ENCODE measurements at places on chromosomes 4 and X.

- no peak for DNase-seq
These were observed 6.8 kb downstream of the ZFP42 start for GRCh38 chr4:188002323-188002722.

DNA sequence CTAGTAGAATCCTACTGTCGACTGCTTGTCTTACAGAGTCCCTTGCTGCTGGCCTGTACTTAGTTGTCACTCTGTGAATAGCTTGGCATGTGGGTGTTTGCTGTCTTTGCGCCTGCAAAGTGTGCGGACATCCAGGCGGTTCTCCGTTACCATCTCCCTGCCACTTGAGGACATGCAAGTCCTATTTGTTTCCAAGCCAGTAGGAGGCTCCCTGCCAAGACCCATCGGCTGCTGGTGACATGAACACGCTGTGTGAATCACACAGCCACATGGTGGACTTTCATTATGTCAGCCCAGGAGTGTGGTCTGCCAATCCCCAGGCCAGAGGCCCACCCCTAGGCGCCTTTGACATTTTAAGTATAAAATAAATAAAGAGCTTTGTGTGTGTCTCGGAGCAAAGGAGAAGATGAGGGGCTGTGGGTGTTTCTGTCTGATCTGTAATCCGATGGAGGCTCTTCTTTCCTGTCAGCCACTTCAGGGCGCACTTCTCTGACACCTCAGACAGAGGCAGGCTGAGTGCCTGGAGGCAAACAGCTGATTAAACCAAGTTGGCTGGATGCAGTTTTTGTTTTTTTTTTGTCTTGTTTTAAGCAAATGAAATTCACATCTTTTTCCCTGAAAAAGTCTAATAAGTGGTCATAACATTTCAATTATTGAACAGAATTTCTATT is 51.5 kb downstream of the ALPK1 start:
- DNase-seq = no peak

DNA sequence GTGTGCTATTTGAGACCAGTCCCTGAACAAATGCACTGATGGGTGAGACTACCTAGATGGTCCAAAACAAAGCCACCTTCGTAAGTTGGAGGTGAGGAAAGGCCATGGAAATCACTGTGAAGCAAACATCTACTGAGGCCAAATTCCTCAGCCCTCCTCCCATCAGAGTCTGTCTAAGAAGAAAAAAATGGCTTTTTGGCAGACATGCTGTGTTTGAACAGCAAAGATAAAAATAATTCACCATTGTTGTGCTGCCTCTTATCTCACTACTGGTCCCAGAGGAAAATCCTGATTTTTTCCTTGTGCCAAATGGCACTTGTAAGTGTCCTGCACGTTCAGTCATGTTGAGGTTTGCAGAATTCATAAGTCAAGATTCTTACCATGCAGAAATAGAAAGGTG is 7.9 kb downstream of the MAGEB18 start:
- DNase-seq = no peak

- DNase-seq = no peak
These were observed 28.0 kb upstream of the AP1AR start for GRCh38 chr4:112203593-112203992.

DNA sequence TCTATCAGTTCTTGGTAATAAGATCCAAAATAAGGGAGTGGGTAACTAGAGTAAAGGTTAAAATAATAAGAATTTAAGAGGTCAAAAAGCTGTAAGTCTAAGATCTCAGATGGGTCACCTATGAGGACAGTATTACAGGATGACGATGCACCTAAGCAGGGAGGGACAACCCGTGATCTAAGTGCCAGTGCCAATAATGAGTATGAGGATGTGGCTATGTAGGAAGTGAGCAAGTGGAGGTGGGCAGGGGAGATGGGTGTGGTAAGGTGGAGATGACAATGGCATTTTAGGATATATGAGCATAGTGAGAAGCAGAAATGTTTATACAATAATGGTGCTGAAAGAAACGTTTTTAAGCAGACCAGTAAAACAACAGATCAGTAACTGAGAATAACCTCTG is 19.3 kb downstream of the CCDC158 start:
- DNase-seq = no peak

DNA sequence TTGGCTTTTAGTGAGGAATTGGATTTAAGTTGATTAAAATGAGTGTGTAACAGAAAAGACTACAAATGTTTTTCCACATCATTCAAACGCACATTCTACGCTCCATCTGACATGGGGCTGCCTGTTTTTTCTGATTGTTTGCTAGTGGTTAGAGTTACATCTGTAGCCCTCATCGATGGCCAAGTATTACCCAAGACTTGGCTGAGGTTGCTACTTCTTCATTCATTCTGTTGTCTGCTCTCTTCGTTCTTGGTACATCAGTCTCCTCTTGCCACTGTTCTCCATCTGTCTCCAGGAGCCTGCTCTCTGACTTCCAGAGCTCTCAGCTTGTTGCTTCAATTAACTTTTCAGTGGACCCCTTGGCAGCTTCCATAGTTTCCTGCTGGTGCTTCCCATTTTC is 1844.6 kb upstream of the TENM3 start:
- no peak for DNase-seq

GRCh38 chr4:77800483-77801259 is 18.5 kb downstream of the CNOT6L start:
- DNase-seq = no peak

- DNase-seq = no peak
These were observed 180.7 kb downstream of the CEP135 start for GRCh38 chr4:56129431-56129861.

DNA sequence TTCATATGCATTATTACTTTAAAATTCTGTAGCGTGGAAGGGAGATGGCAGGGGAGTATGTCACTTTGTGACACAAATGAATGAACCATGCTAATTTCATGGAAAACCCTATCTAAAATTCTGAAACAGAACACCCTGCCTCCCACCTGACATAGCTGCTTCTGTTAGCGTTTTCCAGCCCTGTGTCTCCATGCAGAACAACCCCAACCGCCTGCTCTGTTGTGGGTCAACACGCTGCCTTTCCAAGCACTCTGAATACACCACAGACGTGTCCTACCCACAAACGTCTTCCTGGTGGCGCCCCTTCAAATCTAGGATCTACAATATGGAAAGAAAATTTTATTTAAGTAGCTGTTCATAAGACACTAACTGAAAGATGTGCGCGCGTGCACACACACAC is 238.6 kb downstream of the TRIML1 start:
- no peak for DNase-seq

Data from inflammatory macrophage treated with lipopolysaccharide for 1 hour (primary cell).